HepG2 (cell line): ENCODE measurements at places on chromosomes 13 and 19. TPM values are rescaled to one million over a fixed set of nuclear protein-coding genes. Genes with fewer than 3 reads are reported as not detected.

GRCh38 chr13:26956522-26957142 lies 196.0 kb upstream of the GPR12 start:
- H3K4me1 ChIP-seq, result peaks cover 87% of the 10 kb centered on the region
- H3K36me3 ChIP-seq, result no peaks in the 10 kb centered on the region
- no peaks in the 10 kb centered on the region for H3K27me3 ChIP-seq
- no peak for DNase-seq

The AZU1 gene
- not detected in 2 replicates for total RNA-seq

DNA sequence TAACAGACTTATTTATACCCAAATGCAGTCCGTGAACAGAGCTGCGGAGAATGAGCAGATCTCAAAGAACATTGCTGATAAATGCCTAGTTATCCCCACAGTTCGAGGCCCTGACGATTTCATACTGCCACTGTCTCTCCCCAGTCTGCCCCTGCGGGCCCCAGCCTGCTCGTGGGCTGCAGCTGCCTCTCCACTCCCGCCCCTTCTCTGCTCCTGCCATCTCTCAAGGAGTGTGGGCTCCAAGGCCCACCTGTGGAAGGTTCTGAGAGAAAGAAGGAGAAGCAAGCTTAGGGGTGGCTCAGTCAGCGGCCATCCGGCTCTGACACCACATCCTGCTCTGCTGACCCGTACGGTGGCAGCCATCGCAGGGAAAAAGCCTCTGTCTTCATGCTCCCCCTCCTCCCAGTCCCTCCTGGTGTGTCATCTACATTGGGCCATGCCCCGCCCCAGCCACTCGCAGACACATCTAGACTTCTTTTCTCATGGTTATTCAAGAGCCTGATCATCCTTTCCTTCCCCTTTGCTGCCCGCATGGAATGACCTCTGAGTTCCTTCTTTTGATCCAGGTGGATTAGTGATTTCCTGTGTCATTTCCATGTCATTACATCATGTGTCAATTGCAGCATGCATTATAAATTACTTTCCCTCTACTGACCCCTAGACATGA lies 52.0 kb downstream of the EPS15L1 start:
- no peaks in the 10 kb centered on the region for H3K27me3 ChIP-seq
- peaks cover 24% of the 10 kb centered on the region for H3K4me1 ChIP-seq
- no peak overlapping the region for H3K4me3 ChIP-seq
- peaks cover 35% of the 10 kb centered on the region for H3K36me3 ChIP-seq

DNA sequence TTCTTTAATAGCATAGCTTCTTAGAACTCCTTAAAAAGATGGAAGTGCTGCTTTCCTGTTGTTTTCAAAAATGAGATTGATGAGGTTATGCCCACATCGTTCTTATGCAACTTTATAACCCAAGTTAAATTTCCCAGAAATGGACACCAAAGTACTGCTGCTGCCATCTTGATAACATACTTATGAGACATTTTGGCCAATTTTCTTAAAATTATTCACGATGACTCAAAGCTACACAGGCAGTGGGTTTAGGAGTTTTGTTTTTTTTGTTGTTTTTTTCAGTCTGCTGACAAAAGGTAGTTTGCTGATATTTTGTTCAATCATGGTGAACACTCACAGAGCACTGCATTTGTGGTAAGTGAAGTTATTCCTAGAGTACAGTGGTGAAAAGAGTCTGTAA lies 54.9 kb upstream of the RFC3 start:
- H3K36me3 ChIP-seq, result no peaks in the 10 kb centered on the region
- H3K27ac ChIP-seq, result no peak overlapping the region
- peaks cover 8% of the 10 kb centered on the region for H3K4me1 ChIP-seq
- no peak for DNase-seq
- no peak overlapping the region for H3K4me3 ChIP-seq
- H3K27me3 ChIP-seq, result no peaks in the 10 kb centered on the region

The GFY gene
- not detected in 2 replicates for total RNA-seq

GRCh38 chr19:49543032-49543431 lies 15.2 kb downstream of the RCN3 start:
- H3K27ac ChIP-seq, result no peak overlapping the region
- H3K4me1 ChIP-seq, result peaks cover 5% of the 10 kb centered on the region
- H3K36me3 ChIP-seq, result peaks cover 16% of the 10 kb centered on the region
- H3K27me3 ChIP-seq, result no peaks in the 10 kb centered on the region
- no peak overlapping the region for H3K4me3 ChIP-seq

The FXYD1 gene
- total RNA-seq, result not detected in 2 replicates

DNA sequence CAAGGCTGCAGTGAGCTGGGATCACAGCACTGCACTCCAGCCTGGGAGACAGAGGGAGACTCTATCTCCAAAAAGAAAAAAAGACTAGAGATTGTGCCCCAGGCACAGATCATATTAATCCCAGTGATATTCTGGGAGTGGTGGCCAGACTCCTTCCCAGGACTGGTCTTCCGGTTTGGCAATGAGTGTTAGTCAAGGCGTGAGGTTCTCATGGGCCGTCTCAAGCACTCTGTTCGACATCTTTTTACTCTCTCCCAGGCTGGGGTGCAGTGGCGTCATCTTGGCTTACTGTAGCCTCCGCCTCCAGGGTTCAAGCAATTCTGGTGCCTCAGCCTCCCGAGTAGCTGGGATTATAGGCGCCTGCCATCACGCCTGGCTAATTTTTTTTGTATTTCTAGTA lies 5.3 kb upstream of the DPRX start:
- peaks cover 42% of the 10 kb centered on the region for H3K4me1 ChIP-seq
- H3K4me3 ChIP-seq, result no peak overlapping the region
- H3K27me3 ChIP-seq, result no peaks in the 10 kb centered on the region
- no peak for DNase-seq

DNA sequence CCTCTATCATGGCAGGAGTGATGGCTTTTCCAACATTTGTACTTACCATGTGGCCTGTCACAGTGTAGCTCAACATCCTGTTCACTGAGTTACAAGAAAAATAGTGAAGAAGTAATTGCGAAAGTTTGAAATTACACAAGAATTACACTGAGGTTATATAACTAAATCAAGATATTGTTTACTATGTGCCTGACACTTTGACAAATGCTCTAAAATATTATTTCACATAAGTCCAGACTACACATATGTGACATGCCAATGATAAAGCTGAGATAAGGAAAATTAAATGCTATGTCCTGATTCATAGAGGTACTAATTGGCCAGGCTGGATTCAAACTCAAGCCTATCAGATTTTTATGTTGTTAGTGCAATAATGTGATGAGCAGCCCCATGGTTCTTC lies 451.7 kb downstream of the PCDH9 start:
- H3K4me1 ChIP-seq, result no peaks in the 10 kb centered on the region
- DNase-seq, result no peak
- H3K36me3 ChIP-seq, result no peaks in the 10 kb centered on the region
